ENCODE measurements at places on chromosomes 3 and 15.

DNA sequence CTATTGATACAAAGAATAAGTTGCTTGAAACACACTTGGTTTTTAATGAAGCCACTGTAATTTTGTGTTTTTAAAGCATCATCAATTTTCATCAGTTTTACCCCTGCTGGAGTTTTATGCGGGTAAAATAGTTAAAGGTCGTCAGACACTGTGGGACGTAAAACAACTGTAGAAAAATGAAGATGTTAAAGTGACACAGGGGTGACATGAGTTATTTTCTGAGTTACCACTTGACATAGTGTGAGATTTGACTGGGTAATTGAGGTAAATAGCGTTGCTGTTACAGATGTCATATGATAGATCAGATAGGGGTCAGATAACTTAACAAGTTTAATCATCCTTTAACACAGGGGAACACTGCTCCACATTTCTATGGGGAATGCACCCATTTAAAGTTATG lies 297.6 kb downstream of the CHL1 start:
- no peak for DNase-seq

- no peak for DNase-seq
These were observed 23.1 kb upstream of the ANKRD28 start for GRCh38 chr3:15820911-15821310.

DNA sequence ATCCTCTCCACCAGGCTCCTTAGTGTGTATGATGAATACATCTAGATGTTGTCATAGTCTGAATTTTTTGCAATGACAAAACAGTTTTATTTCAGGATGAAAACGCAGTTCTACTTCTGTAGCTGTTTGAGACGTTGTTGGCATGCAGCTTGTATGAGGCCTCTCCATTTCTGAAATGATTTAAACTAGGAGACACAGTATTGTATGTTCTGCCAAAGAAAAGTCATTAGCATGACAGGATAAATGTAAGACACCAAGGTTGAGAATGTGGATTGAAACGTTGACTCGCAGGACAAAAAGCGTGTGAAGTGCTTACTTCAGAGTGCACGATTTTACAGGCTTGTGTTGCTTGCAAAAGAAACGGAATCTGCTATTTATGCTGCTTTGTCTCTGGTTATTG lies 35.3 kb downstream of the ABHD17C start:
- DNase-seq = no peak

DNA sequence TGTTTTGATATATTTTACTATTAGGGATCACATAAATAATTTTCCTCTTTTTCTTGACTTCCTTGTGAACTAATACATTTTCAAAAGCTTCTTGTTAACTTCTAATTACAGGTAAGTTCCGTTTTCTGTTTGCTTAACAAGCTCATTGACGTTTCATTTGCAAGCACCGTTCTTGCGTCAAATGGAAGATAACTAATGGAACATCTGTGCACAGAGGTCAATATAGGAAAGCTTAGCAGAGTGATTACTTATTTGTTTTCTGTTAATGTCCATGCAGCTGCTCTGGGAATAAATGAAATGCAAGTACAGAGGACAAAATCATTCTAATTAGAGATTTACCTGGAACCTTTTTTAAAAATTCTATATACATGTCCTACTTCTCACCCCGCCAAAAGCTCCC lies 115.5 kb upstream of the C2CD4B start:
- no peak for DNase-seq

- no peak for DNase-seq
These were observed 103.2 kb downstream of the EPHB1 start for GRCh38 chr3:134898181-134898754.

DNA sequence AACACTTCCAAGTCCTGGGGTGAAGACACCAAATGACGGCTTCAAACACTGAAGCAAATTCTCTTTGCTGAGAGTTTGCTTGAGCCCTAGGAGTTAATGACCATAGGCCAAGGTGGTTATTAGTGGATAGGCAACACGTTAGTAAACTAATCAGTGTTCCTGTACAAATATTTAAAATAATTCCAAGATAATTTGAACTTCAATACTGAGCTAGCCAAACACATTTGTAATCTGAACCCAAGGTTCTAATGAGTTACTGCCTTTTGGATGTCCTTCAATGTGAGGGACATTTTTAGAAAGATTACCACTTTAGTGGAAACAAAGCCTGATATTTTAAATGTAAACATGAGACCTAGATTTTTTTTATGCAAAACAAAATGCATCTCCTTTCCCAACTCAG lies 94.6 kb downstream of the THRB start:
- DNase-seq = no peak

- peak; percentile 56 for DNase-seq
These were observed 10.4 kb downstream of the SLITRK3 start for GRCh38 chr3:165185707-165186327.

- no peak for DNase-seq
These were observed 129.8 kb downstream of the NR1I2 start for GRCh38 chr3:119911748-119912147.

GRCh38 chr3:27528791-27529190 lies 44.6 kb upstream of the SLC4A7 start:
- no peak for DNase-seq

DNA sequence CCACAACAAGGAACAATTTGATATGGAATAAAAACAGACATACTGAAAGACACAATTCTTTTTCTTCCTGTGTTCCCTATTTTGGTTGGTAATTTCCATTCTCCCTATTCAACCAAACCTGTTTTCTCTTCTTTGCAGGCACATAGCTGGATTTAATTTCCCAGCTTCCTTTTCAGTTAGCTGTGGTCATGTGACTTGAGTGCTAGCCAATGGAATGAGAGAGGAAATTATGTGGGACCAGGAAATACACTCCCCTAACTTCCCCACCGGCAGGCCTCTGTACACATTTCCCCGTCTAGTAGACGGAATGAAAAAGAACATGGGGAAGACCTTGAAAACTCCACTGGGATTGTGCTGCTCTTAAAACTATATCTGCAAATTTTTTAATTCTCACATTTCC lies 351.6 kb downstream of the TBC1D5 start:
- DNase-seq = no peak

DNA sequence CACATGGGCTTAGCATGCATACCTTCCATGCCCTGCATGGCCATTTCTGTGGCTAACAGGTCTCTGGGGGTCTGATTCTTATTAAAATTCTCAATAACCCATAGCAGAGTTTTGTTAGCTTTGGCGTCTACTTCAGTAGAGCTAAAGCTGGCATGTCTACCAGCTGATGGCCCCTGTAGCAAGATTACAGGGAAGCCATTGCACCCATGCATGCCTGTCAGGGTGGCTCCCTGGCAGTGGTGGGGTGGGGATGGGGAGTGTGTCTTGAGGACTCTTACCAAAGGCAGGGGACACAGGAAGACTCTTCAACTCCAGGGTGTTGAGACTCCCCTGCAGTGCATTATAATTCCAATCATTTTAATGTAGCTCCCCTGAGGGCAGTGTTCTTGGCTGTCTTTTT lies 4.7 kb downstream of the KY start:
- DNase-seq = no peak

GRCh38 chr15:56205061-56205876 lies 38.4 kb downstream of the RFX7 start:
- DNase-seq = no peak

DNA sequence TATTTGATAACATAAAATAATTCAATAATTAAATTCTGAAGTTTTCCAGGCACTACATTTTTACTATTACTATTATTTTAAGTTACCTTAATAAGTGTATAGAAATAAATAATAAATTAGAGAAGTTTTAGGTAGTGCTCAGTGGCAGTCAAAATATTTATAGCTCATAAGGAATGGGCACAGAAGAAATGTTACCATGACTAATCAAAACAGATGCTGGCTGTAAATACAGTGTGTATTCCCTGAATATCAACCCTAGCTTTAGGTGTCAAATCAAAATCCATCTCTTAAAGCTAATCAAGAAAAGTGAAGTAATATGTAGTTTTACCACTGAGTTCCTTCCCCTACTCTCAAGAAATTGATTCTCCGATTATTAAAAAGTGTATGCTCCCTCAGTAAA lies 35.5 kb downstream of the ZBTB20 start:
- DNase-seq = no peak

GRCh38 chr3:134601539-134602439 lies 49.0 kb downstream of the KY start:
- DNase-seq = peak; percentile 72

DNA sequence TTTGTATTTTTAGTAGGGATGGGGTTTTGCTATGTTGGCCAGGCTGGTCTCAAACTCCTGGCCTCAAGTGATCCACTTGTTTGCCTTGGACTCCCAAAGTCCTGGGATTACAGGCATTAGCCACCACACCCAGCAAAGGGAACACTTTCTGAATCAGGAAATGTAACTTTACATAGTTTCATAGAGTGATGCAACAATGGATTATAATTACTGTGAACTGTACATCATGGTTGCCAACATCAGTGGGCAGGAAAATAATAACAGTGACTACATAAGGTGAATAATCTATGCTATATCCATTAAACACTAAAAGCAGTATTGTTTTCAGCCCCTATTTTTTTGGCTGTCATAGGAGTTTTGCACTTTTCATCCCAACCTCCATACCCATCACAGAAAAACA lies 5.0 kb upstream of the KPNA1 start:
- DNase-seq = no peak

DNA sequence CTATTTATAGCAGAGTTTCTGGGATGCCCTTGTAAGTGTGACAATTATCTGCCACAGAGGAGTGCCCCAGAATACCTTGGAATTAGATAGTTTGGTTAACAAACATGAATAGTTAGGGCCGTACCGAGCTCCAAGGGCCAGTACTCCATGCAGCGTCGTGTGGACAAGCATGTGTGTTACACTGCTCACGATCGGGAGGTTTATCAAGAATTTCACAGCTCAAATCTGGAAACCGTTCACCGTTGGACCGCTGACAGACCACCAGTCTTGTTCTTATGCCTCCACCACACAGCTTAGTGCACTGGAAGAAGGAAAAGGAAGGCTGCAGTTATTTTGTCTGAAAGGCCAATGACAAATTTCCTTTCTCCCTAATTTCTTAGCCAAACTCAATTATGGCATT lies 93.7 kb downstream of the ADAMTS9 start:
- DNase-seq = no peak

DNA sequence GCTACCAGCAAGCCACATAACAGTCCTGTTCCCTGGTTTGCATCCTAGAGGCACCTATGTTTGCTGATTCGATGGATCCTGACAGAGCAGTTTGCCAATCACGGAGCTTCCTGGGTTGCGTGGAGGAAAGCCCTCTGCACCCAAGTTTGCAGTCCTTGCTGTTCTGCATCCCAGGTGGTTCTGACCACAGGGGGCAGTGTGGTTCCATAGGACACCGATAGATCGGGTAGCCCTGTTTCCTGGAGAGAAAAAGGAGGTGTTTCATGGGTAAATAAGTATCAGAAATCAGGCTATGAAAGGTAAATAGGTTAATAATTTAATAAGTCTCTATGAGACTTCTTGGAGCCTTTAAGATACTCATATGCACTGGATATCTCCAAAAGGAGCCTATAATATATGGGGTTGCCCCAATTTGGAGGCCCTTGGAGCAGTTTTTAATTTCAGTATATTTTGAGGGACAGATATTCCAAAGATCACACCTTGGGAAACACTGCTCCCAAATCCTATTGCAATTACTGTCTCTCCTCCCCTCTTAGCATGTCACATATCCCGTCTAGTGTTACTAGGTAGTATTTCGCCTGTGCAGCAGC lies 194.6 kb upstream of the TPM1 start:
- peak; percentile 44 for DNase-seq

DNA sequence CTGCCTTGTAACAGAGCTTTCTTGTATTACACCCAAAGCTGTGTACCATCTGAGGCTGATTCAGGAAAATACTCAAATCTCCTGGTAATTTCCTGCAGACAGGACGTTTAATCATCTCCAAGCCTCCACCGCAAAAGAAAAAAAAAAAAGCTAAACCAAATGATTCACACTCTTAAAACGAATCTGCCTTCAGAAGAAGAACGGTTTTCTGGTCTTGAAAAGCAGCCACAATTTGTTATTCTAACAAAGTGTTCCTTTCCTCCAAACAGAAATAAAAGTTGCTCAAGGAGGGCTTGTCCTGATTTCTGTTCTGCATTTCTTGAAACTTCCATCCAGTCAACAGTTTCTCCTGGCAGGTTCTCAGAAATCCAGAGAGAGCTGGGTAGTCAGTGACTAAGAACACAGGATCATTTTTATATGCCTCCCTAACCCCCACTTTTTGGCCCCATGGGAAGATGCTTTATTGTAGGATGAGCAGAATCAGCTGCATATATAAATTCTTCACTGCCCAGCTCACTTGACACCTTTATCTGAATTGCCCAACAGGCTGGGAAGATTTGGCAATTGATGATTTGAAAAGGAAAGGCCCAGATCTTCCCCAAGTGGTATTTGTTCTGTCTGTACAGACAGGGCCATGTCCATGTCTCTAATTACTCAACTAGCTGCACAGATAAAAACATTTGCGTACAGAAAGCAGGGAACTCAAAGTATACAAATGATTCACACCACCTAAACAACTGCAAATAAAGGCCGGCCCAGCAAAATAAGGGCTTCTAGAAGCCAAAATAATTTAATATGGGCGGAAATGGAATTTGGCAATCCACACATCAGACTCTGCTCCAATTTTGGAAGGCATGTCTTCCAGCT lies 41.0 kb upstream of the PRICKLE2 start:
- no peak for DNase-seq

GRCh38 chr15:87369269-87369668 lies 887.3 kb downstream of the NTRK3 start:
- no peak for DNase-seq

- no peak for DNase-seq
These were observed 583.8 kb upstream of the ZNF717 start for GRCh38 chr3:76369170-76369569.

GRCh38 chr15:96359616-96360521 lies 29.4 kb downstream of the NR2F2 start:
- DNase-seq = no peak

GRCh38 chr3:181633556-181633955 lies 78.2 kb upstream of the SOX2 start:
- no peak for DNase-seq

DNA sequence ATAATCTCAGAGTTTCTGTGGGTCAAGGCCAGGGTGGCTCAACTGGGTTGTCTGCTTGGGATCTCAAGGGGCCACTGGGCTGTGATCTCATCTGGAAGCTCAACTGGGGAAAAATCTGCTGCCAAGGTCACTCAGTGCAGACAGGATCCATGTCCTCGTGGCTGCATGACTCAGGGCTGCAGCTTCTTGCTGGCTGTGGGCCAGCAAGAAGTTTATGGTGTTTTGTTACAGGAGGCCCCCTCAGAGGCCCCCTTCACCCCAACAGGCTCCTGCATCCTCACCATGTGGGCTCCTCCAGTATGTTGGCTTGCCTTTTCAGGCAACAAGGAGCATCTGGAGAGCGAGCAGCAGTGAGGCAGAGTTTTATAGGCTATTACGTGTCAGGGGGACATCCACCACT lies 14.6 kb downstream of the OCA2 start:
- DNase-seq = no peak

GRCh38 chr3:78004571-78004970 lies 964.7 kb downstream of the ROBO2 start:
- DNase-seq = no peak
